WTC11 (cell line): ENCODE measurements at places on chromosomes 2 and 18. TPM values are rescaled to one million over a fixed set of nuclear protein-coding genes. Genes with fewer than 3 reads are reported as not detected.

Gene ARHGEF4
- 18.1 to 21.8 TPM (median 19.5 TPM) in 3 replicates for total RNA-seq

Gene IAH1
- total RNA-seq: 14.4 to 18.0 TPM (median 16.5 TPM) in 3 replicates

Gene RPL37A
- 3,135 to 3,488 TPM (median 3,463 TPM) in 3 replicates for total RNA-seq

Gene MPP4
- not detected in 3 replicates for total RNA-seq

Gene SLC23A3
- 0.41 to 0.59 TPM (median 0.55 TPM) in 3 replicates for total RNA-seq

Gene DAW1
- 0.48 to 0.69 TPM (median 0.61 TPM) in 3 replicates for total RNA-seq

Gene TRABD2A
- total RNA-seq: 7.1 to 12.1 TPM (median 7.5 TPM) in 3 replicates
